ENCODE measurements at places on chromosomes 12 and 14.

GRCh38 chr14:96090441-96091148 is 51.4 kb downstream of the C14orf132 start:
- no peak for DNase-seq

DNA sequence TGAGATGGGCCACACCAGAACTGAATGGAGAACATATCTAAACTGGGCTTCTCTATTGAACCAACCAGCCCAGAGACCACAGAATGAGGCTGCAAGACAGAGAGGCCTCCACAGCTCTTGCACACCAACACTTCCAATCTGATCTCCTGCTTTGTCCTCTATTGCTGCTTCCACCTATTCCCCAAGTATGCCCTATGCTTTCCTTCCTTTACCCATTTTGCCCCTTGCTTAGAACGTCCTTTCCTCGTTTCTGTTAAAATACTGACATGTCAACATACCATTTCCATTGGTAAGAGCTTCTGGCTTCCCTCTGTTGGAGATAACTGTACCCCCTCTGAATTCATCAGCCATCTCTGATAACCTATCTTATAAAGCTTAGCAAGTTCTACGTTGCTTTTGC is 2.8 kb downstream of the SLC2A13 start:
- no peak for DNase-seq

GRCh38 chr12:93883436-93884154 is 206.4 kb downstream of the CRADD start:
- DNase-seq, result no peak

DNA sequence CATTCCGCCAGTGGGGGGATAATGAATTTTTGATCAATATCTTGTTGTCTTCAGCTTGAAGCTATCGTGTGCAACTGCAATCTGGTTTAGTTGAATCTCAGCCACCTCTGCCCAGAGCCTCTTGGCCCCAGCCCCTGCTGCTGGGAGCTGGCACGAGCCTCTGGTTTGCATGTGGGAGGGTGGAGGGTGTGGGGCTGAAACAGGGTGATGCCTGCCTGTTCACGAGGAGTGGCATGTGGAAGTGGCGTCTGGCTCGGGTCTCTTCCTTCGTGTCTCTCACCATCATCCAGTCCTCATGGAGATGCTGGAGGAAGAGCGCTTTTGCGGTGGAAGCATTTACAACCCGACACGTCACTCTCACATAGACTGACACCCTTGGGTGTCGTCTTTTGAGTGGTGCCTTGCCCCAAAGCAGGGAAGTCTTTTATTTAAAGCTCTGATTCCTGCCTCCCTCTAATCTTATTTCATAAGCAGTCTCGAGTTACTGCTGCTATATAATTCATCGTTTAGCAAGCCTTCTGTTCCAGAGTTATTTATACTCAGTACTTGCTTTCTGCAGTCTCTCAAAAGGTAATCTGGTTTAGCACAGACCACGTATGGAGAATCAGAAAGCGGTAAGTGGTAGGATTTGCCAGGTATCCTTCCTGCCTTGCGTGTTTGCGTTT is 64.5 kb downstream of the AACS start:
- DNase-seq, result no peak

DNA sequence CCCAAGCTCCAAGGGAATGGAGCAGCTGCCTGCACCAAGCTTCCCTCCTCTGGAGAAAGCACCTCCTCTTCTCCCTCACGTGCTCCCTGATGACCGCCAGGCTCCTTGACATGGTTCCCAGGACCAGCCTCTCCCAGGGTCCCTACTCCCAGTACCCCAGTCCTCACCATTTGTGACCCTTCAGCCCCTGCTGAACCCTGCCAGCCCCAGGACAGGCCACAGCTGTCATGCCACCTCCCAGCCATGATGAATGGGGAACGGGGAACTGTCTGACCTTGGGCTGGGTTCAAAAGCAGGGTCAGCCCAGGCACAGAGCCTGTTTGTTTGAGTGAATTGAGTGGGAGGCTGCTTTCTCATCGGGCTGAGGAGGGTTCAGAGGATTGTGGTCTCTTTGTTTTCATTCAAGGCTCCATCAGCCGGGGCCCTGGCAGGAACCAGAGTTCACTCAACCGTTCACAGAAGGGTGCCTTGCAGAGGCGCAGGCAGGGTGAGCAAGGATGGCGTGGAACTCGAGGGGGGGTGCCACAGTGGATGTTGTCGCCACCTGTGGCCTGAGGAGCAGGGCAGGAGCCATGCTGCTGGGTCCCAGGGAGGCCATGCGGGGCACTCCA is 344.5 kb upstream of the SFSWAP start:
- no peak for DNase-seq

DNA sequence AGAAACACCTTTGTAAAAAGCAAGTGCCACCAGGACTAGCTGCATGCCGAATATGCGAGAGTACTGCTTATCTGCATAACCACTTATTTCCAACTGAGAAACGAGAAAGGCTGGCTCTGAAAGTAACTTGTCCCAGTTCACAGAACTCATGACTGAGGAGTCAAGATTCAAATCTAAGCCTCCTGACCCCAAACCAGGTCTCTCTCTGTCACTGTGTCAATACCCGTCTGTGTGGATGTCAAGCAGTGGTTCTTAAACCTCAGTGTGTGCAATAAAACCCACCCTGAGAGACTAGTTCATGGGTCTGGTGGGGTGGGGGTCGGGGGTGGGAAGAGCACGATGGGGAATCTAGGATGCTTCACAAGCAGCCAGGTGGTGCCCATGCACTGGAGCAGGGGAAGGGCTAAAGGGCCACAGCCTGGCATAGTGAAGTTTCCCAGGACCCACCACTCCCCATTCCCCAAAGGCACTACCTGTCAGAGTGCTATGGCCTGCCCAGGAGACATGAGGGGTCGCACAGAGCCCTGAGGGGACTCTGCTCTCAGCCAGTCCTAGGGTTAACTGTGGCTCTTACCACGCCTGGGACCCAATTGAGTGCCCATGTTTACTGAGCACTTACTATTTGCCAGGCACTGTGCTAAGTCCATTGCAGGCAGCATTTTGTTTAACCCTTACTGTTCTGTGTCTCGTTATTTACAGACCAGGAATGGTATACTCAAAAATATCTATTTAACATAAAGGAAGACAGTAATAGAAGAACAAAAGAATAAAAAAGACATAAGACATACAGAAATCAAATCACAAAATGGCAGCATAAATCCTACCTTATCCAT is 33.4 kb upstream of the PNMA1 start:
- no peak for DNase-seq

- DNase-seq, result no peak
These were observed 910 bp upstream of the TM7SF3 start for GRCh38 chr12:27014859-27015729.

DNA sequence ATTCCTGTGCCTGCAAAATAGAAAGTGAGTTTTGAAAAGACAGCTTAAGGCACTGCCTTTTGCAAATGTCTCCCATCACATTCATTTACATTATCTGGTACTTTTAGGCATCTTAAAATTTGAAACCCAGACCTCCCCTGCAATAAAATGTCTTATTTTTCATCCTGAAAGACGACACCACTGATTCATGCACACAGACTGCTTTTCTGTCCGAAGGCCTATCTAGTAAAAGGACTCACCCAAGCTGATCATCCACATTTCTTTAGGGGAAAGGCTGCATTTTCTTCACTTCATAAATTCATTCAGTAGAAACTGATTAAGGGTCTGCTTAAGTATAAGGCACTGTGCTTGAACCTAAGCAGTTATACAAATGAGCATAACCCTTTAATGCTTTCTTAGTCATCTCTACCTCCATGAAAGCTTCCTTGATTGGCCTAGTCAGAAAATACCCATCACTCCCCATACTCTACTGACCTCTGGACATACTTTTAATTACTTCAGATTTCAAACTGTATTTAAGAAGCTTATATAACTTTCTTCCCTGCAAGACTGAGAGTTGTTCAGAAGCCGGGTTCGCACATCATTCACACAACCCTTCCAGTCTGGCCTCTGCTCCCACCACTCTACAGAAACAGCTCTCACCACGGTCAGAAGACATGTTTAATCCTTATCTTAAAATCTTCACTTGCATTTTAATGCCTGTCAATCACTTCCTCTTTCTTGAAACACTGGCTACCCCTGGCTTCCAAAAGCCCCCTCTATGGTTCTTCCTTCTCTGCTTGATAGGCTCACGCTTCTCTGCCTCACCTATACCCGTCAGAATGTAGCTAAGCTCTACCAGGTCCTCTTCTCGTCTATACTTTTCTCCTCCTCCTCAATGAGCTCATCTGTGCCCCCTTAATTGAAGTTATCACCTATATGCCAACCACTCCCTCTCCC is 288.6 kb downstream of the MED13L start:
- no peak for DNase-seq

GRCh38 chr14:91470216-91470615 is 39.9 kb downstream of the PPP4R3A start:
- DNase-seq, result no peak

- DNase-seq, result no peak
These were observed 226.4 kb downstream of the ANO2 start for GRCh38 chr12:5718680-5719079.
